Inflammatory macrophage treated with lipopolysaccharide for 1 hour (primary cell): ENCODE measurements at places on chromosomes 6 and 20.

DNA sequence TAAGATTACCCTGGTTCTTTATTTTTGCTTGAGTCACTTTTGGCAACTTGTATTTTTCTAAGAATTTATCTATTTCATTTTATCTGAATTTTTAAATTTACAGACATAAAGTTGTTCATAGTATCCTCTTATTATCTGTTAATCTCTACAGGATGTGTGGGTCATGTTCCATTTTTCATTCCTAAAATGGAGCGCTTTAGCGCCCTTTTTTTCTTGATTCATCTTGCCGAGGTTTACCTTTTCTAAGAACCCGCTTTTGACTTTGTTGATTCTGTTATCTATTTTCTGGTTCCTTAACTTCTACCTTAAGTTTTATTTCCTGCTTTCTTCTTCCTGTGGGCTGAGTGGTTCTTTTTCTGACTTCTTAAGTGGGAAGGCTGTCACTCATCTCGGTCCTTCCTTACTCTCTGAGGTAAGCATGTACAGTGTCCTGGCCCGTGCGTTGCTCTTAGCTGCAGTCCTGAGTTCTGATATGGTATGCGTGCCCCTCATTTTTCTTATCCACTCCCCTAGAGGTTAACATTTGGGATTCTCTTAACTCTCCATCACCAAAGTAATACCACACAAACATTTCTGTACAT is 399.8 kb downstream of the CDC5L start:
- DNase-seq: no peak

GRCh38 chr6:36692220-36692619 is 5.4 kb upstream of the RAB44 start:
- DNase-seq: peak; percentile 59

GRCh38 chr20:52830598-52830997 is 141.6 kb upstream of the TSHZ2 start:
- DNase-seq: no peak

GRCh38 chr6:89037141-89037900 is 43.2 kb upstream of the PNRC1 start:
- peak; percentile 46 for DNase-seq

DNA sequence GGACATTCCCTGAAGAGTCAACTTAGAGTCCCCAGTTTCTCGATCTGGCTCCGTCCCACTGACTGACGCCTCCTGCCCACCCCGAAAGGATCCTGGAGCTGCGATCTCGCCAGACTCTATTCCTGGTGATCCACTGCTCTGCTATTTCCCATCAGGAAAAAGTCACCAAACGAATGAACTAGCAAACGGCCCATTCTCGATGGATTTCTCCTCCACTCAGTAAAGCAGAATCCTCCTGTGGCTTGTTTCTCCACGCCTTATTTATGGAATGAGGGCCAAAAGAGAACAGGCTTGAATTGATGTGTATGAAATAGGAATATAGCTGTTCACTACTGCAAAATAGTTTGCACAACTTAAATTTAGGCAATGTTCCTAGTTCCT is 5.4 kb downstream of the NKX2-4 start:
- no peak for DNase-seq

DNA sequence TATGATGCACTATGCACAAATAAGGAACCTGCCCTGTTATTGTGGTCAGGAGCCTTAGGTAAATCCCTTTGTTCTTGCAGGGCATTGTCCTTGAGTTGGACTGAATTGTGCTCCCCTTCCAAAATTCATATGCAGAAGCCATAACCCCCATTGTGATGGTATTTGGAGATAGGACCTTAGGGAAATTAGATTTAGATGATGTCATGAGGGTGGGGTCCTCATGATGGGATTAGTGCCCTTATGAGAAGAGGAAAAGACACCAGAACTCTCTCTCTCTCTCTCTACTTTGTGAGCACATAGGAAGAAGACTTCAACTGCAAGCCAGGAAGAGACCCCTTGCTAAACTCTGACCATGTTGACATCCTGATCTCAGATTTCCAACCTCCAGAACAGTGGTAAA is 268.0 kb downstream of the LRFN2 start:
- no peak for DNase-seq

- DNase-seq: peak; percentile 76
These were observed 27.7 kb downstream of the PTPRA start for GRCh38 chr20:2900845-2901592.

DNA sequence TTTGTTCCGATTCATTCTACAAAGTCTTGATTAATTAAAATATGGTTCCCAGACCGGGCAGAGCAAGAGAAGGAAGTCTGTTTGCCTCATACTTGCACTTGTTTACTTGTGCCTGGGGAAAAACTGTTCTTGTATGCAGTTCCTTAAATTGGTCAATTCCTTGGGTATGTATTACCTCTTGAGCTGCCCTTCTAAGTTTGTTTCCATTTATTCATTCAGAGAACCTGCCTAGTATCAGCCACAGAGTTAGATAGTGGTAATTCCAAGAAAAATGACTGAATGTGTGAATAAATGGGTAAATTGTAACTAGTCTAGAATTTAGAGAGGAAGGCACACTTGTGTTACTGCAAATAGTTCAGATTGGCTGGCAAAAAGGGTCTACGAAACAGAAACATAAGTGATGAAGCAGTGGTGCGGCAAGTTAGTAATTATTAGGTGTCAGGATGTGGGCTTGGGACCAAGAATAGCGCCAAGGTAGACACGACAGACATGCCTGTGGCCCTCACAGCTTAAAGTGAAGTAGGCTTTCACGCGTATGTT is 525 bp upstream of the MAK start:
- peak; percentile 81 for DNase-seq

DNA sequence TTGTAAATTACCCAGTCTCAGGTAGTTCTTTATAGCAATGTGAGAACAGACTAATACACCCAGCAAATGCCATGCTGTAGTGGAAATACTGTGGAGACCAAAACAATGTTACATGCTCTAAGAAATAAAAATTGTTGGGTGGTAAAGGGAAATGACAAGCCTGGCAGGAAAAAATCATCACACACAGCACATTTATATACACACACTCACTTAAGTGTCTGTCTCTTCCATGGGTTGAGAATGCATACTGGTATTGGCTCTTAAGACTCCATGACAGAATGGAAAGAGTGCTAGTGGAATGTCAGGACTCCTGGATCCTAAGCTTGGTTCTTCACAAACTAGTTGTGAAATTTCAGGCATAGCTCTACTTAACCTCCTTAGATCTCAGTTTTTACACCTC is 343.0 kb downstream of the CD83 start:
- DNase-seq: no peak

GRCh38 chr6:28597217-28597835 is 71.6 kb downstream of the GPX5 start:
- no peak for DNase-seq

DNA sequence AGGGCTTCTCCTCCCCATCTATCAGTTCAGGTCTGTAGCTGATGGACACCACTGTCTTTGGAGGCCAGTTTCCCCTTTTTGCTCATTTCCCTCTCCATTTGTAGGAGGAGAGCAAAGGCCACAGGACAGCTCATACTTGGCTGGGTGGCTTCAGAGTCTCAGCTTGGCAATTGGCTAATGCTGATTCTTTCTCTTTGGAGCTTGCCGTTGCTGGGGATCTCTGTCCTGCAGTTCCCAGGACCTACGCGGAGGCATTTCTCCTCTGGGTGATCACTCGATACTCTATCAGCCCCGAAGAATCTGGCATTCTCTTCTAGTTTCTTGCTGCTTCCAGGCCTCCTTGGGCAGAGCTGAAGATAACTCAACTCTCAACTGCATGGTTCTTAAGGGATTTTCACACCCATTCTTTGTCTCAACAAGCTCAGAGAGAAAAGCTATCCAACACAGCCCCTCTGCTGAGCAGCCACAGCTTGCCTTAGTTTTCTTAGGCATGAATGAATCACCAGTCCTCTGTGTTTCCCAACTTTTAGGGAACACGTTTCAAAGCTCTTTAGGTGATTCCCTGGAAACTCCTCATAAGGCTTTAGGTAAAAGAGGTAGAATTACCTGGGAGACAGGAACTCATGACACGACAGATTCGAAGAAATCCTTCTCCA is 19.2 kb upstream of the SSR1 start:
- DNase-seq: peak; percentile 77

DNA sequence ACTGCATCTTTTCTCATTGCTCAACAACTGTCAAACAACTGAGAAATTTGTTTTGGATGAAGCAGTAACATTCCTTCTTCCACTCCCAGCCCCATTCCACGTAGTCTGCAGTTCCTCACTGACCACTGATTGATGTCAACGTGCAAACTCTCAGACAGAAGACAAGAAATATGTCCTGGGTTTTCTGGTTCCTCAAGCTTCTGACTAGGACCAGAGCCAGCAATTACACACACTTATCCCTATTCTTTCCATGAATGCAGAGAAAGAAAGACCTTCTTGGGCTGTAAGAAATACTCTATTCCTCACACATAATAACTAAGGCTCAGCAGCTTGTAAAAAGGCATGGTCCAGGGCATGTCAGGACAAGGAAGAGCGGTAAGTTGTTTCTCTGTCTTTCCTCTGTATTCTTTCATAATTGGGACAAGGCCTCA is 790.1 kb upstream of the SLC35B3 start:
- DNase-seq: no peak

GRCh38 chr20:2138396-2138795 is 36.8 kb downstream of the STK35 start:
- peak; percentile 46 for DNase-seq

GRCh38 chr6:37103169-37104039 is 66.5 kb upstream of the PIM1 start:
- peak; percentile 49 for DNase-seq

GRCh38 chr6:144314562-144314961 is 29.4 kb downstream of the UTRN start:
- DNase-seq: no peak

GRCh38 chr6:133972388-133972787 is 19.4 kb downstream of the TBPL1 start:
- no peak for DNase-seq

DNA sequence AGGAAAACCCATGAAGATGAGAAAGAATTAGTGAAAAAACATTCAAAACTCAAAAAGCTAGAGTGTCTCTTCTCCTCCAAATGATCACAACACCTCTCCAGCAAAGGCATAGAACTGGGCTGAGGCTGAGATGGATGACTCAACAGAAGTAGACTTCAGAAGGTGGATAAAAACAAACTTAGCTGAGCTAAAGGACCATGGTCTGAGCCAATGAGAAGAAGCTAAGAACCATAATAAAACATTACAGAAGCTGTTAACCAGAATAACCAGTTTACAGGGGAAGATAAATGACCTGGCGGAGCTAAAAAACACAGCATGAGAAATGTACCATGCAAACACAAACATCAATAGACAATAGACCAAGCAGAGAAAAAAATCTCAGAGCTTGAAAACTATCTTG is 904.1 kb upstream of the MANEA start:
- no peak for DNase-seq

DNA sequence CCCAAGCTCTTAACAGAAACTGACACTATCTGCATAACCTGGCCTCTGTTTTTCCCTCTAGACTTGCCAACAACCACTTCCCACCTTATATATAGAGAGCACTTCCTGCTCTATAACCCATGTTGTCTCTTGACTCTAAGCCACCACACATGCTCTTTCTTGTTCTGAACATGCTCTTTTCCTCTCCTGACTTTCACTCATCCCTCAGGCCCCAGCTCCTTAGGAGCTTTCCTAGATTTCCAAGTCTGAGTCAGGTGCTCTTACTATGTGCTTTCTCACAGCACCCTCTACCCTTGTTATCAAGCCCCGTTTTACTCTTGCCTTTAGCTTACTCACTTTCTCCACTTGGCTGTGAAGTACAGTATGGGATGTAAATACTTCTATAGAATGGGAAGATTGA is 143.9 kb upstream of the EYA4 start:
- no peak for DNase-seq

DNA sequence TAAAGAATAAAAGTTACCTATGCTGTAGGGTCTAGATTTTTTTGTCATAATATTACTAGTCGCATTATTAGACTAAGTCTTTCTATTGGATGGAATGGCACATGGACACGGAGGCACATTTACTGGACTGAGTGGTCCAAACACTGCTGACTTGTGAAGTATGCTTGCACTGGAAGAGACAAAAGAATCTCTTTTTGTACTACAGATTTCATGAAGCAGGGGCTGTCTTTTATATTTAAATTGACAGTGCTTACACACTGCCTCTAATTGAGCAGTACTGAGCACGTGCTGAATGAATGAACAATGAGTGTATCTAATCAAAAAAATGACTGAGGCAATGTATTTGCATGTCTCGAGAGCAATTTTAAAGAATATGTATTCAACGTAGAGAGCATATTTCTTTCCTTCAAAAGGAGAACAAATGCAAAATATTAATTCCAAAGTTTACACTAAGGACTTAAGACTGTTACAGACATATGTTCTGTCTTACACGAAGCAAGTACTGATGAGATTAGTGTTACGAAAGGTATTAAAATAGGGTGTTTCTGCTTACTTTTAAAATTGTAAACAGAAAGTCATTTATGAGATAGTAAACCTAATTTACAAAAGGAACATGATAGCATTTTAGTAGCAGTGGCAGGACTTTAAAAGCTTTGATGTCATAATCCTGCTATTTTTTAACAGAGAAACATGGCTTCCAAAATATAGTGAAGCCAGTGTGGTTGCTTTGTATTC is 8.3 kb downstream of the ELOVL2 start:
- DNase-seq: no peak

DNA sequence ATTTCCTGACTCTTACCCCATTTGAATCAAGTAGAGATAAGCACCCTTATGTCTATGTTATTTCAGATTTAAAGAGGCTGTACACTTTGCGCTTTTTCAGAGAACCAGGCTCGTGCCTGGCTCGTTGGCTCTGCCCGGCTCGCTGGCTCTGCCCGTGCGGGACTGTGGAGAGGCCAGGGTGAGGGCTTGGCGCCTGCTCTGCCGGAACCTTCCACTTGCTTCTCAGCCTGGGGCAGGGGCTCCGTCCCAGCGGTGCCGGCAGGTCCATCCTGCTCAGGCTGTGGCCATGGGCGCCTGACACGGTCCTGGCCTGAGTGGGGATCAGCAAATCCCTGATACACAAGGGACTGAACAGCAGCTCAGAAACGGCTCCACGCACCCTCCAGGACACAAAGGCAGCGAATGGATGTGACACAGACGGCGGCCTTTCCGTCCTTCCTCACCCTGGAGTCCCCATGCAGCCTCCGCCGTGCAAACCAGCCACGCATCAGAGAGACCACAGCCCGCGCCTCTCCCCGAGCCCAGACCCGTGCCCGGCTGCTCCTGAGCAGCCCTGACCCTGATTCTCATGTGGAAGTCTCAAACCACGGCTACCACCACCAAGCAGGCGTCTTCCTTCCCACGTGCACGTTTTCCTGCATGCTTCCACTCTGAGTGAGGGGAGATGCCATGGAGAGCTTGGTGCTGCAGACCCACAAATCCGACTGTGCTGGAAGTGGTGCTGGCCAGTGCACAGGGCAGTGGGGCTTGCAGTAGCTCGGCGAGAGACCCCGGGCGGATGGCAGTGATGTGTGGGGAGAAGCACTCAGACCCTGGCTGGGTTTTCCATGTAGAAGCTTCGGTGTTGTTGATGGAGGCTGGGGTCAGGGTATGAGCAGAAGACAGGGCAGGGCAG is 233.9 kb downstream of the ERMARD start:
- DNase-seq: no peak

DNA sequence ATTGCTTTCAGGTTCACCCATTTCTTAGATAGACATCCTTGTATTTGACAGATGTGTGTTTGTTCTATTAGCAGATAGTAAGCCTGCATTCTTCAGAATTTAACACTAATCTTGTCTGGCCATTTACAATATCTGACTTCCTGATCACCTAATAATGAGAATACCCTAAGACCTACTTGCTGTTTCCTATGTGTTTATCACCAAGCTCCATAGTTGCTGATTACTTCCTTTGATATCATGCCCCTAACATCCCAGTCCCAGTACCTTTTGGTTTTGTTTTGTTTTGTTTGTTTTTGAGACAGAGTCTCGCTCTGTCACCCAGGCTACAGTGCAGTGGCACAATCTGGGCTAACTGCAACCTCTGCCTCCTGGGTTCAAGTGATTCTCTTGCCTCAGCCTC is 143.6 kb upstream of the DST start:
- no peak for DNase-seq
